Activated CD4-positive, alpha-beta T cell treated with anti-CD3 and anti-CD28 coated beads for 1 hour (primary cell): ENCODE measurements at places on chromosomes 11 and 22.

DNA sequence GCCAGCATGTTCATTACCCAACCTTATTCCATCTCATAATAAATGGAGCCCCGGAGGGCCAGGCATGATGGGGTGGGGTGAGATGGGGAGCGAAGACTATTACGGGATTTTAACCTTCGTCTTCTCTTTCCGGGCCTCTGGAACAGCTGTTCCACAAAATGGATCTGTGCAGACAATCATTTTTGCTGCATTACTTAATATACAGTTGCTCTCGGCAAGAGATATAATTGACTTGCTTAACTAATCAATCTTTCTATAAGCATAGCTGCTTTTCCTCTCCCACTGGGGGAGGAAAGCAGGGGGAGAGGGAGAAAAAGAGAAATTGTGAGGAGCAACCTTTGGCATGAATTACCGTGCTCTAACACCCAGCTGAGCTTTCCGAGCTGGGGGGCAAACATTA, 440.4 kb downstream of the BUD13 start:
- no peak for DNase-seq

DNA sequence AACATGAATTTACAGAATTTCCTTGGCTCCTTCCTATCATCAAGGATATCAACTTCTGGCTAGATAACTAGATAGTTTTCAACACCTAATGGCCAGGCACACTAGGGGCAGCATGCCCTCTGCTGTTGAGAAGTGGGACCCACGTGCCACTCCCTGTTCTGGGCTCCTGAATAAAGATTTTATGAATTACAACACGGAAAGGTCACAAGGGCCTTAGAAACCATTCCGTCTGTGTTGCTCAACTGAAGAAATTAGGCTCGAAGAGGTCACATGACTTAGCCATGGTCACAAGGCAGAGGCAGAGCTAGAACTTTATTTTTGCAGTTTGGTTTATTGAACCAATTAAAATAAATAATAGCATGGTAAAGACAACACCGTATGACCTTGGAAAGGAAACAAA, 36.0 kb downstream of the PRCP start:
- DNase-seq: peak; percentile 10

- DNase-seq: no peak
Measured at GRCh38 chr11:11520231-11521015, 101.4 kb downstream of the GALNT18 start.

GRCh38 chr22:30695351-30695851, 727 bp downstream of the OSBP2 start:
- DNase-seq: no peak

DNA sequence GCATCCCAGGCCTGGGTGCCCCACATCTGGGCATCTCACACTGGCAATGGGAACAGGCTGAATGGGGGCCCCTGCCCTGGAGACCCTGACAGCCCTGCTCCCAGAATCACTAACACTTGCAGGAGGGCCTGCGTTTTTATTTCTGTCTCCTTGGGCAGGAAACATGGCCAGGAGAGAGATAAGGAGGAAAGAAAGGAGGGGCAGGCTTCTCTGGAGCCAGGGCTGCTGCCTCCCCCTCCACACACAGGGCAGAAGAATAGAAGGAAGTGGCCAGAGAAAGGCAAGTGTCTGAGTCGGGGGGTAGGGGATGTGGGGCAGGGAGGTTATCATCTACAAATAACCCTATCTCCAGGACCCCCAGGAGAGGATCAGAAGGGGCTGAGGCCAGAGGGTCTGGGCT, 25.5 kb upstream of the TSPAN18 start:
- no peak for DNase-seq

GRCh38 chr11:118375978-118376377, 16.6 kb downstream of the UBE4A start:
- DNase-seq: no peak

- no peak for DNase-seq
Measured at GRCh38 chr11:76005756-76006155, 190.7 kb downstream of the UVRAG start.

DNA sequence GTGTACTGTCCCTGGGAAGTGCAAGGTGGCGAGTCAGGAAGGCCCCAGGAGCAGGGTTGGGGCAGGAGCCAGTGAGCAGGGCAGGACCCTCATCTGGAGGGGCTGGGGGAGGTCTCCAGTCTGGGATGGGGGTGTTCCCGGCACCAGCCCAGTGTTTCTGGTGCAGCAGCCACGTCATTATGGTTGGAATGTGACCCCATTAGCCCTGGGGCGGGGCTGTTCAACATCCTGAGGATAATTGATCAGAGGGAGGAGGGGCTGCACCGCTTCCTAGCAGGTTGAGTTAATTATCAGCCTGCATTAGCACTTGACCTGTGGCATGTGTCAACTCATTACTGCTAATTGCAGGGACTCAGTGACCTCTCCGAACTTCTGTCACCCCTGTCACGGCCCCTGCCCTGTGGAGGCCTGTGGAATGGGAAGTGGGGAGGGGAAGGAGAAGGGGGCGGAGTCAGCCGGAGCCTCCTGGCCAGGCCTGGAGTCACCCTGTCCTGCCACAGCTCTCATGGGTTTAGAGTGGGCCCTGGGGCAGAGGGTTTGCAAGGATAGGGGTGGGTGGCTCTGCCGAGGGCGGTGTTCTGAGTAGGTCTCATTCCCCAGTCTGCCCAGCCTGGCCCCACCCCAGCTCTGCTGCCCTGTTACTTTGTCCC, 52.8 kb upstream of the CCDC188 start:
- no peak for DNase-seq

DNA sequence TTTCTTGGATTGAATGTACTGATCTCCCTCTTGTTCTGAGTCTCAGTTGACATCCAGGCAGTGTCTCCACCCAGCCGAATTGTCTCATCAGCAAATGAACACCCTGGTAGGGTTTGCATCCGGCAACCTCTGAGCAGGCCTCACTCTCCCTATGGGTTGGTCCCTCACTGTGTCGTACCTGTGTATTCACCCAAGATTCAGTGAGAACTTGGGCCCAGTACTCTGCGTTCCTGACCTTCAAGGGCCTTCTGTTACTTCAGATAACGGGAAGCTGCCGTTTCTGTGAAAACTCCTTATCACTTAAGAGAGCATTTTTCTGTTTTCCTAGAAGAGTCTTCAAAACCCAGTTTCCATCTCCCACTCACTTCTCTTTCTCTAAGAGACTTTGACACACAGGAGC, 915.6 kb downstream of the TBC1D22A start:
- no peak for DNase-seq

GRCh38 chr22:46007848-46008261, 30.9 kb upstream of the WNT7B start:
- DNase-seq: no peak

DNA sequence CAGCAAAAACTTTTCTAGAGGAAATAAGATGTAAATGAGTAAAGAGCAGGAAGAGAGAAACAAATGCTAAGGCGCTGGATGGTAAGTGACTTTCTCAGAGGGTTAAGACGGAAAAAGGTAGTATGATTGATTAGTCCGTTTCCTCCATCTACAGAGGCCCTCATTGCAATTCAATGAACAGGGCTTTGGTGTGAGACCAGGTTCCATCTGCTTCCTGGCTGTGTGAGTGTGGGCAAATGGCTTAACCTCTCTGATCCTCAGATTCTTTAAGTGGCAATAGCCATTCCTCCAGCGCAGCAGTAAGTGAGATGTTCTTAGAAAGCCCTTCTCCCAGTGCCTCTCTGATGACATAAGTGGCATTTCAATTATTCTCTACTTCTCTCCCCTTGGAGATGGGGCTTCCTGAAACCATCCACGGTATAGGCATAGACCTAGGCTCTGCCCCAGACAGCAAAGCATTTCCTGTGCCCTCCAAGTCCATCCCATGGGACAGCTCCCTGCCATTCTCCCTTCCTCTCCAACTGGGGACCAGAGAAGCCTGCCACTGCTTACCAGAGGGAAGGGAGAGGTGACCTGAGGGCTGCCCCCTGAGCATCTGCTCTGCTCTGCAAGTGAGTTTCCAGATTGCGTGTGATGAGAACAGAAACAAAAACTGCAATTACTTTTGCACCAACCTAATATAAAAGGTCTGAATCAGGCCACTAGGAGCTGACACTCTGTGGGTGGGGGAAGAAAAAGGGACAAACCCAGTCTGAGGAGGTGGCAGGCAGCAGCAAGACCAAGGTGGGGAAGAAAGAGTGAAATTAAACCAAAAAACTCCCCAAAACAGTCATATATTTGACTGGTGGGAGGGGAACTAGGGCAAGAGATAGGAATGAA, 12.7 kb upstream of the CD44 start:
- no peak for DNase-seq

DNA sequence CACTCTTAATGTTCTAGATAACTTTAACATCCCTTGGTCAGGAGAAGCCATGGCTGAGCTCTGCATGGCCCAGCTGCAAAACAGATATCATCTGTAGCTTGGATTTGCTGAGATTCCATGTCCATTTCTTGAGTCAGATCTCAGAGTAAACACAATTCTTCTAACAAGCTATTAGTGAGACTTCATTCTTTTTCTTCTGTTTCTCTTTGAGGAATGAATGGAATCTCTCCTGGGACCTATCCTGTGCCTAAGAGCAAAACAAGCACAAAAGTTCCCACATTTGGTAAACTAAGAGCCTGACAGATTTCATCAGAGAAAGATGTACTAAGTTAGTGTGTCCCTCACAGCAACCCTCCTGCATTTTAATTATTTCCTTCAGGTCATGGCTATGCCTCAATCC, 142.8 kb downstream of the MAML2 start:
- no peak for DNase-seq

GRCh38 chr11:122983438-122984185, 2.0 kb upstream of the BSX start:
- no peak for DNase-seq
